ENCODE measurements at places on chromosomes 2 and 18. TPM values are rescaled to one million over a fixed set of nuclear protein-coding genes. Genes with fewer than 3 reads are reported as not detected.

The ARHGEF4 gene
- total RNA-seq, result 284 TPM

The OTOS gene
- 2.1 TPM for total RNA-seq

The POTEI gene
- not detected for total RNA-seq

The FAM161A gene
- 10.4 TPM for total RNA-seq

The FBXO15 gene
- 6.3 TPM for total RNA-seq

The AQP12B gene
- not detected for total RNA-seq

The GALNT14 gene
- total RNA-seq, result 8.5 TPM

The LPIN1 gene
- total RNA-seq, result 82.5 TPM

Measured in dorsolateral prefrontal cortex (tissue), 122 donors.